ENCODE measurements at places on chromosomes 16 and 17. TPM values are rescaled to one million over a fixed set of nuclear protein-coding genes. Genes with fewer than 3 reads are reported as not detected.

The IRF8 gene
- total RNA-seq: 0.23 TPM

The ZNF629 gene
- 19.8 TPM for total RNA-seq

GRCh38 chr16:8137606-8138005 lies 452.7 kb downstream of the TMEM114 start:
- DNase-seq: no peak

DNA sequence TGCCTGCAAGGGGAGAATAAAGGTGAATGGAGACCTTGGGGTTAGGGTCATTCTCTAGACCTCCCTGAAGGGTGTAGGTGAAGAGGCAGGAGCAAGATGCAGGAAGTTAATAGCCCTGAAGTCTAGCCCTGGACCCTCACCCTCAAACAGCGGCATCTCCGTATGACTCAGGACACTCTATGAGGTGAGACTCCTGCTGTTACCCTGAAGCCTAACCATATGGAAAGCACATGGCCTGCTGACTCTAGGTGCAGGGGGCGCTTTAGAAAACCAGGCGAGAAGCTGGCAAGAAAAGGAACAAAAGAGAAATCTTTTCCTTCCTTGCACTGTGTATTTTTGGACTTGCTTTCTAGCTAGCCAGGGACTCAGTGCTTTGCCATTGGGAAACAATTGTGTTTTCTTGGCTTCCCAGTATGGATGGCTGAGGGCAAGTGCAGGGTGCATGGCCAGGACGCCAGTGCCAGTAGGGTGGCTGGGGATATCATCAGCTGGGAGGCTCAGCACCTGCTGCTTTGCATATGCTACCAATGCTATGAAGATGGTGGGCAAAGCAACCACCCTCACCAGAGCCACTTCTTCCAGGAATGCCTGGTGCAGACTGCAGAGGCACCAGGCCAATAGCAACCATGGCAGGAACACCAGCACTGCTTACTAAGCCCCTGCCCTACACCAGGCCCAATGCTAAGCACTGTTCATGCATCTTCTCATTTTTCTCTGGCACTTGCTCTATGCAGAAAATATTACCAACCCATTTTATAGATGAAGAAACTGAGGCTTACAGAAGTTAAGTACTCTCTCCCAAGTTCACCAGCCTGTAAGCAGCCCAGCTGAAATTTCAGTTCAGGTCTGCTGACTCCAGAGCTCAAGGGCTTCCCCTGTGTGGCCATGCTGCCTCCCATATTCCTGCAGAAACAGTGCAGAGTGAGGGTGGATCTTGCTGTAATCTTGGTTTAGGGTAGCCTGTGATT lies 425.1 kb downstream of the SLC39A11 start:
- no peak for DNase-seq

GRCh38 chr17:34424814-34425491 lies 61.9 kb upstream of the CCL1 start:
- DNase-seq: no peak

- no peak for DNase-seq
Measured at GRCh38 chr16:24696699-24697098, 32.8 kb upstream of the TNRC6A start.

DNA sequence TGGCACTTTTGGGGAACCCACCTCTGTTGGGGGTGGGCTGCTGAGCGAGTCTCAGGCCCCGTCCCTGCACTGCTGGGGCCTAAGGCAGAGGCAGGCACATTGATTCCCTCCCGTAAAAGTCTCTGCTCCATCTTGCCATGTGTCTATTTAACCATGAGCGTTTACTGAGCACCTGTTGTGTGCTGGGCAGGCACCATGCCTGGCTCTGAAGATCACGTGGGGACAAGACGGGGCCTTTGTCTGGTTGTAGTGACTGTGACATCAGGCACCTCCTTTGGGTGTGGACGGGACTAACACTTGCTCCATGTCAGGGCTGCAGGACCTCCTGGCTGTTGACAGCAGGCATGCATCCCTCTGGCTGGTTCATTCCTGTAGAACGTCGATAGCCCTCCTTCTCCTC lies 204.7 kb upstream of the CIBAR2 start:
- no peak for DNase-seq

- DNase-seq: no peak
Measured at GRCh38 chr16:57613514-57613913, 14.9 kb upstream of the ADGRG1 start.

GRCh38 chr16:61834082-61834481 lies 202.2 kb downstream of the CDH8 start:
- DNase-seq: no peak
